EH (cell line): ENCODE measurements at places on chromosomes 3 and 15.
A peak's percentile ranks its signal among the peaks of the same experiment; 100 is the strongest.

DNA sequence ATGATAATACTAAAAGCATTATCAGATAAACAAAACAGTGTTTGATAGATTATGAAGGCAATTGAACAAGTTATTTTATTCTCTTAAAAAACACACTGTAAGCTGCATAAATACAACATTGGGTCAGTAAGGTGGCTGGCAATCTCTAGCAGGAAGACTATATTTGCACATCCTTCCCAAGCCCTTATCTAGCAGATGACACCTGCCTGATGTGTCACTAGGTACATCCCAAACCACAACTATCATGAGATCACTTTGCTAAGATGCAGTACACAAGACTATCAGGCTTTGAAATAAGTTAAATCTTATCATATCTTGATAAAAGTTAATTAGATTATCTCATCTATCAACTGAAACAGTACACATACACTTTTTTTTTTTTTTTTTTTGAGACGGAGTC lies 417.4 kb downstream of the MECOM start:
- DNase-seq: no peak

DNA sequence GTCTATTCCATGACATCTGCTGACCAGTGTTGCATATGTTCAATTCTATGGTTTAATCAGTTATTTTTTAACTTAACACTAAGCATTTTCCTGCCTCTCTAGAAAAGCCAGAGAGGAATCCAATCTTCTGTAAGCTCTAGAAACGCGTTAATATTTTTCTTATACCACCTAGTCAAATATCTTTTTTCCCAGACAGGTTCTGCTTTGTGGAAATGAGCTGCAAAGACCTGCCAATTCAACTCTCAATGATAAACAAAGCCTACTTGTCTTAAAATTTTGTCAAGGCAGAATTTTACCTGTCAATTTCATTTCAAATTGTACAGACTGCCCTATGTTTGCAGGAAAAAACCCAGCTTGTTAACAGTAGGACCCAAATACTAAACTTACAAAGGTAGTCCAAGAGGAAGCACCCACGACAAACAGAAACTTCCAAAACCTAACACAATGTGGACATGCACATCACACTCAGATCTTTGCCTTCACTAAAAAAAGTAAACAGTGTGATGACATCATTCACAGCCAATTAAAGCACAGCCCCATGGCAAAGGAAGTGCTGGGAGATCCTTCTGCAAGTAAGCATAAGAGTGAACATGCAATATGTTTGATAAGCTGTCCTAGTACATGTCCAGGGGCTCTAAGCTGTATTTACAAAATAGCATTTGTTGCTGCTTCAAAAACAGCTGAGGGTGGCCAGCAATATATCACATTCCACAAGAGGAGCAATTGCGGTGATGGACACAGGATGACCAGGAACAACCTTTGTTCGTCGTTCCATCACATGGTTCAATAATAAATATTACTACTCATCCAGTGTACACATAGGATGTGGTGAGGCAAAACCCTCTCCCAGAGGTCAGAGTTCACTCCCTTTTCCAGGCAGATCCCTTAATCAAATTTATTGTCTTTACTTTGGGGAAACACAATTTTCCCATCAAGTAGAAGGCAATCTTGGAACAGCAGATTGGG lies 139.4 kb upstream of the TSC22D2 start:
- DNase-seq: peak; percentile 64

DNA sequence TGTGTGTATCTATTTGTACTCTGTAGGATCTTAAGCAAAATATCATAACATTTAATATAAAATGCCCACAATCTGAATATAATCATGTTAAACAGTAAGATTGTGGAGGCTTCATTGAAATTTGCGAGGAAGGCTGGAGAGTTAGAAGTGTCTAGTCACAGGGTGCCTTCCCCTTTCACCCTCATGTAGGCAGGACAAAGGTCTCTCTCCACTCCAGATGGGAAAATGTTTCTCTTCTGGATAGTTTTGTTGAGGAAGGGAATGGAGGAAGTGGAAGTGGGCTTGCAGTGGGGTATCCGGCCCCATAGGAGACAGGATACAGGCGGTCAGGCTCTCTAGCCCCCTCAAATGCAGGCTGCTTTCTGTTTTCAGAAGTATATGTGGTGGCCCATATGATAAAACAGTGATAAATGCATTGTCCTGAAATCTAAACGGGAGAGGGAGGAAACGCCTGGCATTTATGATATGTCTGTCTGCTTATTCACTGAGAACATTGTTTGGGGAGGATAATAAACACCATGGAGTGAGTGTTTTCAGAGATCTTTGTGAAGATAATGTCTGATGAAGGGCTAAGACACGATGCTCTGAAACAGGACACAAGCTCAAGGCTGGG lies 13.3 kb upstream of the MYZAP start:
- DNase-seq: peak; percentile 40

DNA sequence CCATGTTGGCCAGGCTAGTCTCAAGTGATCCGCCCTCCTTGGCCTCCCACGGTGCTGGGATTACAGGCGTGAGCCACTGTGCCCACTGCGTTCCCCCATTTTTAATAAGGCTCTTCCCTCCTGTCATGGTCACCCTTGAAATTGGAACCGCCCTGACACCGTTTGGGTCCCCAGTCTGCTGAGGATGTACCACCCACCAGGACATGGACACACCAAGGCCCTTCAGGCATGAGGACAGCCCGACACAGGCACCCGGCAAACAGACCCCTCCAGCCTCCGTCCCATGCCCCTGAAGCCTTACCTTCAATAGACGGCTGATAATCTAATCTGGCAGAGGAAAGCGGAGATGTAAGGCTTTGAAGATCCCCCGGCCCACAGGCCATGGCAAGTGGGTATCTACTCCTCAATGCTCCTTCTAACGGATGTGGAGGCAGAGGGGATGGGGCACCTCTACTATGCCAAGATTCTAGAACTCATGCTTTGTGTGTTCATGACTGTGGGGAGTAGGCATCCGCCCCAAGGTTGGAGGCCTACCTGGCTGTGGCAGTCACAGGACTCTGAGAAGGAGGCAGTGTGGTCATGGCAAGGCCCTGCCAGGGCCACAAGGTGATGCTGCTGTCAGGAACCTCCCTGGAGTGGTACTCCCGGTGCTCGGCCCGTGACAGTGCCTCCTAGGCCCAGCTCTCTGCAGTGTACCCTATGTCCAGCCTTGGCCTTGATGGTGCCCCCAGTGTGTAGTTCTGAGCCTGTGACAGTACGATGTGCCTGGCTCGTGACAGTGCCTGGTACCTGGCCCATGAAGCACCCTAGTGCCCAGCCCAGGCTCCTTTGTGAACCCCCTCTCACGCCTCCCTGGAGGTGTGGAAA lies 18.6 kb upstream of the PRSS50 start:
- no peak for DNase-seq

DNA sequence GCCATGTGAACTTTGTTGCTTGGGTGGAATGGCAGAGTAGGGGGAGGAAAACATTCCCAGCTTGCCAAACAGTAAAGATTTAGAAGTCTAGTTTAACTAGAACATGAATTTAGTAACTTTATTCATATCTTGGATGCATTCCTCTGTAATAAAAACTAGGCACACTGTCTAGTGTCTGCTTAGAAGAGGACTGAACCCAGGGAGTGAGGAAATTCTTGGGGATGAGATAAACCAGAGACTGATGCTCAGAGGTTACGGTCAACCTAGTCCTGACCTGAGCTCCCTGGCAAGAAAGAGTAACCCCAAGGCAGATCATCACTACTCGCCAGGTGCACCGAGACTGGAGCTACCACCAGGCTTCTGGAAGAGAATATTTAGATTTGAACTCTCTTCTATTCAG lies 58.2 kb downstream of the SNRK start:
- DNase-seq: no peak

DNA sequence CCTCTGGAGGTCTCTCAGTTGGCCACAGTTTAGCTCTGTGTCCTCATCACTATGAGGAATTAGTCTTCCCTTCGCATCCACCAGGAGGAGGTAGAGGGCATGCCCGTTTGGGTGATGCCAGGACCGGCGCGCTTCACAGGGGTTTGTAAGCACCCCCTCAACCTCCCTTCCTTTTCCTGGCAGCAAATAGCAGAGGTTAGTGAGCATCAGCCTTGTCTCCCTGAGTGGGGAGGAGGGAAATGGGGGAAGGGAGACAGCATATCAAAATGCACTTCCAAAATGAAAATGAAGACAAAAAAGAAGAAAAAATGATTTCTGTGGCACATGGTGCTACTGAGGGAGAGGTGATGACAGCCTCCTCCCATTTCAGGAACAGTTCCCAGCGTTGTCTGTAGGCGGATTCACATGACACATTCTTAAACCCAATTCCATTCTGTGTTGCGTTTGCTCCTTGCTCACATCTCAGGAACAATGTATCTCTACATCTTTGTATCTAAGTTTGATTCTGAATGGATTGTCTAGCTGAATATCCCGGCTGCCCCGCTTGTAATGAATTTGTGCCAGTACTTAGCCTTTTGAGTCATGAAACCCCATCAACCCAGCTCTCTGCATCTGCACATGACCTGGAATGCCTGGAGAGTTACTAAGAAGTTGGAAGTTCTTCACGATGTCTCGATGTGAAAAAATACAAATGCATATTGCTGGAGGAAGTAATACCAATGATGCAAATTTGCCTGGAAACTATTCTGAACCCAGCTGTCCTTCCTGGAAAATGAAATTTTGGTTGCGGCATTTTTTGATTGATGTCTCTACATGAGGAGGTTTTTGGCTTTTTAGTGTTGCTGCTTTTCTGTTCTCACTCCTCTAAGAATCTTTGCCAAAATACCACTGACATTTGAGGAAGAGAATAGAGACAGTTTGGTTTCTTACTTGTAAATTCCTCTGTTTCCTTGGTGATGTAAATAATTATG lies 45.2 kb downstream of the TYRO3 start:
- DNase-seq: peak; percentile 81

DNA sequence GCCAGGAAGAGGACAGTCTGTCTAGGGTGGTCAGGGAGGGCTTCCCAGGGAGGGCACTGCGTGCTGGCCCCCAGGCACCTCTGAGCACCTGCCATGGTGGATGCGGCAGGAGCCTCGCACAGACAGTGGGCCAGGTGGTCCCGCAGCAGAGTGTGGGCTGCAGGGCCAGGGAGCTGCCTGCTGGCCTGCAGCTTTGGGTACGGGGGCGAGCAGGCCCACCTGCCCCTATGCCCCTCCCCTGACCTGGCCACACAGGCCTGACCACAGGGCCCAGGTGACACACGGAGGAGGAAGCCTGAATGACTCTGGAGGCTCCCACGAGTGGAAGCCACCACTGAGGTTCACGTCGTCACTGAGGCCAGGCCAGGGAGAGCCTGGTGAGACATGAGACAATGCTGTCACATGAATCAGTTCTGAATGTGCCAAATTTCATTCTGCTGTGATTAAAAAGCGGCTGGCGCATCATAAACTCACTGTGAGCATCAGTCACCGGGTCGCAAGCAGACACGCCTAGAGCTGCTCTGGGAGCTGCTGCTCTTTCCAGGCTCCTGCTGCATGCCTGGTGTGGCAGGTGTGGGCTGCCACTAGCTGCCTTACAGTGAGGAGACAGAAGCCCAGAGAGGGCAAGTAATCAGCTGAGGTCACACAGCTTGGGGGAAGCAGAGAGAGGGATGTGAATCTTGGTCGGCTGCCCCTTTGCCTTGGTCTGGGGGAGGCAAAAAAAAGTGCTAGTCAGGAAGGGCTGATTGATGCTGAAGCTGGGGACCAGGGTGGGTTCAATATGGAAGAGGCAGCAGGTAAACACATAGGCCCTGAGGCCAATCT lies 39.5 kb upstream of the IQSEC1 start:
- no peak for DNase-seq

- DNase-seq: no peak
Measured at GRCh38 chr3:115336836-115337235, 189.7 kb upstream of the ZBTB20 start.

DNA sequence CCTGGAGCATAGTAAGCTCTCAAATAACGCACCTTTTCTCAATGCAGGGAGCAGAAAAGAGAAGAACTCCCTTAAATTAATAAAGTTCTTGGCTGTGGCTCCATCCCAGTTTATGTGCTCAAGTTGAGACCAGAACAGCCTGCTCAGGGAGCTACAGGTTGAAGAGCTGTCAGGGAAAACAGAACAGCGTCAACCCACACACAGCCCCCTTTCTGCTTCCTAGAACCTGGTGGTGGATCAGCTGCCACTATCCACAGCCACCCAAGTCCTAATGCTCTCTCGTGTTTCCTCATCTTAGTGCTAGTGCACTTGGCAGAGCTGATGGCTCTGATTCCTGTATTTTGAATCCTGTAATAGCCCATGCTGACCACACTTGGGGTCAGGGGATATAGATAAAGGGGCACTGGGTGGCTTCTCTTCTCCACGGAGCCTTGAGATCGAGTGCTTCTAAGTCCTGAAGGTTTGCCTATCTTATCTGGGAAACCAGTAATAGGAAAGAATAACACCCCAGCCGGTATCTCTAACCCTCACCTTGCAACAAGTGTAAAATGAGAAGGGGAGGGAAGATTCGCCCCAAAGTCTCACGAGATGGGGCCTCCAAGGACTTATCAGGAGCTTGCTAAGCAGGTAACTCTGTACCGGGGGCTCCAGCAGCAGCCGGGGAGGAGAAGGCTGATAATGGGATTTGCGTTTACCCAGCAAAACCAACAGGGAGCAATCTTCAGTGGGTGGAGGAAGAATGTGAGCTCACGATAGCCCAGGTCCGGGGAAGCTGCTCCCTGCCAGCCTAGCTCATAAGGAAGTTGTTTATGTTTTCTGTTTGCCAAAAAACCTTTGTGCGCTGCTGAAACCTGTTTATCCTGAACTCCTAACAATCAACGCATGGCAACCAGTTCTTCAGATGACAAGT lies 136.2 kb upstream of the ICE2 start:
- no peak for DNase-seq

- DNase-seq: peak; percentile 5
Measured at GRCh38 chr15:29693225-29693624, 129.0 kb downstream of the TJP1 start.

GRCh38 chr3:130787422-130788068 lies 40.9 kb upstream of the PIK3R4 start:
- DNase-seq: no peak

GRCh38 chr3:159923956-159924355 lies 64.7 kb upstream of the IL12A start:
- peak; percentile 57 for DNase-seq

DNA sequence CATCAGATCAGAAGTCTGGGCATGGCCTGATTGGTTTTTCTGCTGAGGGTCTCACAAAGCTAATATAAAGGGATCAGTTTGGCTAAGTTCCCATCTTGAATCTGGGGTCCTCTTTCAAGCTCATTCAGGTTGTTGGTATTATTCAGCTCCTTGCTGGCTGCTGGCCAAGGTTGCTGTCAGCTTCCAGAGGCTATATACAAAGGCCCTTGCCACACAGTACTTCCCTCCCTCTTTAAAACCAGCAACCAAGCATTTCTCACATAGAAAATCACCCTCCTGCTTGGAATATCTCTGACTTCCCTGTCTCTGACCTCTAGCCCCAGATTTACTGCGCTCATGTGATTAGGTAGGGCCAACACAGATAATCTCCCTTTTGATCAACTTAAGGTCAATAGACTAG lies 442.9 kb downstream of the ERC2 start:
- no peak for DNase-seq

DNA sequence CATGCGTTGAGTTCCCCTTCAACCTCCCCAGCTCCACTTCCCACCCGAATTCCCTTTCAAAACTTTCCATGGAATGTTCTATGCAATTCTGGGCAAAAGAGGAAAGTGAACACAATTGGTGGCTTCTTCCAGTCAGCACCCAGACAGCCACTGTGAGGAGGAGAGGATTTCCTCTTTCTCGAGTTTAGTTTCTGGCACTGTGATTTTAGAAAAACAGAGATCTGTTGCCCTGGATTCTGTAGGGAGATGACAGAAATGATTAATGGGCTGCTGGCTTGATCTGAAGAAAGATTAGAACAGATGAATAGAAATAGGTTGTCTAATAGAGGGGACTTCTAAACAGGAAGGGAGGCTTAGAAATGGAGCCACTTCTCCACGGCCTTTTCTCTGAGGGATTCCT lies 172.0 kb downstream of the MCTP2 start:
- DNase-seq: peak; percentile 1
